ENCODE measurements at places on chromosomes 5 and 9.

DNA sequence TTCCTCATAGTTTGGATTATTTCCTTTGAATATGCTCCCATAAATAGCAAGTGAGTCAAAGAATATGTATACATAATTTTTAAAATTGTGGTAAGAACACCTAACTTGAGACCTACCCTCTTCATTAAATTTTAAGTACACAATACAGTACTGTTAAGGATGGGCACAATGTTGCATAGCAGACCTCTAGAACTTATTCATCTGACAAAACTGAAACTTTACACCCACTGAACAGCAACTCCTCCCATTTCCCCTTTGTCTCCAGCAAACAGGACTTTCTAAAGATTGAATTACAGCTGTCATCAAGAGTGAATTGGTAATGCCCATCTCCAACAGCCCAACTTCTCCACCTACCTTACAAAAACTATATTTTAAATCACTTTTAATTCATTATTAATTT, 388.9 kb downstream of the HTR1A start:
- no peak for DNase-seq

DNA sequence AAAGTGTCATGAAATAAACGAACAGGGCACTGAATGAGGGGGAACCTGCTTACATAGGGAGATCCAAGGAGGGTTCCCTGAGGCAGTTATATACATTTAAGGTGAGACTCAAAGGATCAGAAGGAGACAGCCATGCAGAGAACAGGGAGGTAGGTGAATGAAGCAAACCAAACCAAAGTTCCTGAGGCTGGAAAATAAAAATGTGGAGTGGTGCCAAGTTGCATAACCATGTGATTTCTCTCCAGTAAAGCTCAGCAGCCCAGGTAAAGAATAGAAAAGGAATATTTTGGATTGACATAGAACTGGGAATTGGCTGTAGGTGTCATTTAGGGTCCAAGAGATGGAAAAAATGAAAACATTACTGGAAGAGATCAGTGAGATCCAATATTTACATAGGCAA, 110.7 kb downstream of the CAAP1 start:
- DNase-seq, result no peak

- no peak for DNase-seq
Measured at GRCh38 chr9:107249131-107249533, 33.9 kb upstream of the RAD23B start.

DNA sequence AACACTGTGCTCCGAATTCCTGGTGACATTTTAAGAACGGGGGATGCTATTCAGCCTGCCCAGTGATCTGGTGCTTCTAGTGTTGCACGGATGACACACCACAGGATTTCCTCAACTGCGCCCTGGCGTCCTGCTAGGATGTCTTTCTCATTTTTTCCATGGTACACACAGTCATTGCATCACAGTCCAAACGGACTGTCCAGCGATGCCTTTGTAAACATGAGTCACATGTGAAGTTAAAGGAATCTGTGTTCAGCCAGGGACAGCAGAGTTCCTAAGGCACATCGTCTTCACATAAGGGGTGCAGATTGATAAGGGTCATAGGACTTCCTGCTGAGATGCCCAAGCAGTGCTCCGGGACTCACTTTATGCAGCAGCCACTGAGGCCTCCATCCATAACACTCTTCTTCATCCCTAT, 9.3 kb upstream of the PTPN3 start:
- no peak for DNase-seq

GRCh38 chr5:17174965-17175364, 42.5 kb upstream of the BASP1 start:
- no peak for DNase-seq

DNA sequence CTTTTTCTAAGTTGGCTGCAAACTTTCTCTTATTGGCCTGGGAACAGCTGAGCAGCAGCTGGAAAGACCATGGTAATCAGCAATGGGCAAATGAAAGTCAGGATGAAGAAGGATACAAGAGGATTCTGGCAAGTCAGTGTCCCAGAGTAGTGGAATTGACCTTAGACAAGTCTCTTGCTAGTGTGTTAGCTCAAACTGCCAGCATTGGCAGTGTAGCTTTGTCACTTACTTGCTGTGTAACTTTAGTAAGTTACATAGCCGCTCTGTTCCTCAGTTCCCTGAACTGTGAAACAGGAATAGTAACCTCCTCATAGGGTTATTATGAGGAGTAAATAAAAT, 3.6 kb downstream of the ALDH1A1 start:
- DNase-seq, result no peak

DNA sequence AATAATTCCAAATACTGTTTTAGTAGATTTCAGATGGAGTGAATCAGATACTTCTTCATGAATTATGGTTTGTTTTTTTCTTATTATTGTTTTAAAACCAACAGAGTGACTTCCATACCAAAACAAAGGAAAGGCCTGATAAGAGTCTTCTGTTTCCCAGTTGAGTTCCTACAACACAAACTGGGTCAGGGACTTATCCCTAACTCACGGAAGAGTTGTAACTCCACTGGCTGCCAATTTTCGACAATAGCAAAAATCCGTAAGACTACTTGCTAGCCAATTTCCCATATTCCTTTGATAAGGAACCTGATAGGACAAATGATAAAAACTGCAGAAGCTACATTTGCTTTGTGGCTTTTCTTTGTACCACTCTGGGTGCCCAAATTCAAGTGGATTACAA, 219.2 kb downstream of the AP3B1 start:
- no peak for DNase-seq

GRCh38 chr5:15604986-15605385, 105.0 kb downstream of the FBXL7 start:
- DNase-seq, result no peak

- no peak for DNase-seq
Measured at GRCh38 chr5:2223303-2223702, 340.6 kb upstream of the IRX4 start.

DNA sequence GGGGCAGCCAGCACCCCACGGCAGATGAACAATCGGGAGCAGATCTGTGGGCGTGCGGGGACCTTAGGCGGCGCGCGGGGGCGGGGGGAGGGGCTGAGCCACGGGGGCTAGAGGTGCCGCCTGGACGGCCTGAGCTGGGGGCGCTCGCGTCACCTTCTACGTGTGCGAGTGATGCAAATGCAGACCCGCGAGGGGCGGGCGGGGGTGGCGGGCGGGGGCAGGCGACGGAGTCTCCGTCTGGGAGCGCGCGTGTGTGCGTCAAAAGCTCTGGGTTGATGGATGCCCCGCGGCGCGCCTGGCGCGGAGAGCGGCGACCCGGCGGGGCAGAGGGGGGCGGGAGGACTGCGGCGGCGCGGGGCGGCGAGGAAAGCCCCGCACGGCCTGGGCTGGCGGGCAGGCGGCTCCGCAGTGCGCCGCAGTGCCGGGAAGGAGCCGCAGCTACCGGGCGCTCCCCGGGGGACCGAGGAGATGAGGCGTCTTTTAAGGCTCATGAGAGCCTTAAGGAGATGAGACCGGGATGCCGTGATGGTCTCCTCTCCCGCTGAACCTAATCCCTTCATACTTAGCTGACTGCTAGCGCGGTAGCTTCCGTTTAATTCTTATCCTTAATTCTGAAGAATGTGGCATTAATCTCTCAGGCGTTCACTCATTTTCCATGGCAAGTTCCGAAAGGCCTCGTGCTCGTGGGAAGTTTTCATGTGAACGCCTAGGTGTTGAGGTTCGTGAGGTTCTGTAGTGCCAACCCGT, 1.5 kb downstream of the SV2C start:
- DNase-seq, result no peak

GRCh38 chr5:43005031-43005430, 35.1 kb downstream of the ANXA2R start:
- no peak for DNase-seq

DNA sequence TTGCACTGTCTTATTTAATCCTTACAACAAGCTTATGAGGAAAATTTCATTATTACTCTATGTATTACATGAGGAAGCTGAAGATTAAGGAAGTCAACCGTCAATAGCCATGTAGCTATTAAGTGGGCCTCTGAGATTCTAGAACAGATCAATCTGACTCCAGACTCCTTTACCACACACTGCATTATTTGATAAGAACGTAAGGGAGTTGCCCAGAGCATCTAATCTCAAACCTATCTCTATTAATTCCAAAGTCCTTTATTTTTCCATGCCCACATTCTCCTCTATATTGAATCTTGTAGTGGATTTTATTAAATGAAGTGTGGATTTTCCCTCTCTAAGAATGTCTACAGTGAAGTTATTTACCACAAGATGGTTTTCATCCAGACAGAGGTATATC, 118.2 kb upstream of the MTAP start:
- no peak for DNase-seq

- no peak for DNase-seq
Measured at GRCh38 chr9:130480673-130481072, 35.9 kb downstream of the ASS1 start.

GRCh38 chr9:107240260-107240659, 42.8 kb upstream of the RAD23B start:
- no peak for DNase-seq

DNA sequence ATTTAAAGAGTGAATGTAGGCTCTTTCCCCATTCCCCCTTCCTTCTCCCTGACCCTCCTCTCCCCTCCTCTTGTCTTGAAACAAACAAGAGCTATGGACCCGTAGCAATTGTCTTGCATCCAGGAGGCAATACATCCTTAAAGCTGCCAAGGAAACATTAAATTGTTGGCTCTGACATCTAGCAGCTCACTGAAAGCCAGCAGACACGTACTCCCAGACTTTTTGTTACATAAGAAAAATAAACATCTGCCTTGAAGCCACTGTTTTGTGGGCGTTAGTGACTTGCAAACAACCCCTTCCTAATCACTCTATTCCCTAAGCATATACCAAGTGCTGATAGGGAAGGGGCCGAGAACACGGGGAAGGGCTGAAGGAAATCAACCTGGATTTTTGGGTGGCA, 8.6 kb downstream of the SLC45A2 start:
- DNase-seq, result no peak

DNA sequence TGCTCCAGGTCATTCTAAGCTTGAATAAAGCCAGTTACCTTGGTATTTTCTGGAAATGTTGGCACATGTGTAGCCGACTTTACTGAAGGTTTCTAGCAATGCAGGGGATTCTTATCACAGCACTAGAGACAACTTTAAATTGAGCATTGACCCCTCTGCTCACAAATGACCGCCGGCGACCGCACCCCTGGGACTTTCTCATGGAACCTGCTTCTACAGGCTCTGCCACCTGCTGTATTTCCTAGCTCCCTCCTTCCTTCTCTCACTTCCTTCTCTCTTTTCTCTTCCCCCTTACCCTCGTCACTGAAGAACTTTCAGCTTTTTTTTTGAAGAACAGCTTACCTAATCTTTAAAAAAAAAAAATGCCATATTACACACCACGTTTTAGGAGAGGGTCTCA, 30.9 kb upstream of the DAB2 start:
- no peak for DNase-seq

Data from type B pancreatic cell (in vitro differentiated cells).